Colonic mucosa (tissue), 4 donors: ENCODE measurements at places on chromosomes 4 and X. TPM values are rescaled to one million over a fixed set of nuclear protein-coding genes. Genes with fewer than 3 reads are reported as not detected.
A peak's percentile ranks its signal among the peaks of the same experiment; 100 is the strongest.

MCF2 gene
- total RNA-seq: not detected

HERC5 gene
- 0.79 TPM for total RNA-seq

IGSF1 gene
- 0.10 TPM for total RNA-seq

FGF13 gene
- 1.6 TPM for total RNA-seq

CHST7 gene
- total RNA-seq: 1.8 TPM

GAGE13 gene
- total RNA-seq: not detected

GRCh38 chrX:15854080-15854655 is 445 bp downstream of the AP1S2 start:
- peak overlapping the region; percentile 79 for H3K4me3 ChIP-seq
- H3K36me3 ChIP-seq: no peaks in the 10 kb centered on the region
- no peaks in the 10 kb centered on the region for H3K27me3 ChIP-seq
- peaks cover 4% of the 10 kb centered on the region for H3K4me1 ChIP-seq
- peak overlapping the region; percentile 90 for H3K27ac ChIP-seq

CCDC149 gene
- total RNA-seq: 13.3 TPM

- H3K36me3 ChIP-seq: no peaks in the 10 kb centered on the region
- no peak overlapping the region for H3K4me3 ChIP-seq
- no peak overlapping the region for H3K27ac ChIP-seq
- no peaks in the 10 kb centered on the region for H3K27me3 ChIP-seq
- DNase-seq: no peak
Observed at GRCh38 chr4:55087009-55087912, 38.1 kb downstream of the KDR start.

DNA sequence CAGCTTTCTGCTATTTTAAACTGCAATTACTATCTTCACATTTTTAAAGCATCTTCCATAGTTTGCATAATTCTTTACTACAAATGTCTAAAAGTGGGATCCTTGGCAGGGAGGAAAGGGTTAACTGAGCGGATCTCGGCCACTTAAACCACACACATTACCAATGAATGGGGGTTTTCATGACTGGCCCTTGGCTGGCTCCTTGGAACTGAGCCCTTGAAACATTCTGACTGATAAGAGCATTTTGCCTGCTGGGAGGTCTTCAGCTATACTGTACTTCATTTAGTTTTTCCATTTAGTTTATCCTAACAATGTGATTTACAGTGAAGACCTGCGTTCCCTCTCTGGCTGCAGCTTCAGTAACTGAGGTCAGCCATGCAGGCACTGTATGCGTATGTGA is 31.7 kb upstream of the MFAP3L start:
- H3K36me3 ChIP-seq: no peaks in the 10 kb centered on the region
- no peak overlapping the region for H3K27ac ChIP-seq
- H3K27me3 ChIP-seq: no peaks in the 10 kb centered on the region
- no peaks in the 10 kb centered on the region for H3K4me1 ChIP-seq
- no peak for DNase-seq

SPANXA2 gene
- total RNA-seq: not detected

DNA sequence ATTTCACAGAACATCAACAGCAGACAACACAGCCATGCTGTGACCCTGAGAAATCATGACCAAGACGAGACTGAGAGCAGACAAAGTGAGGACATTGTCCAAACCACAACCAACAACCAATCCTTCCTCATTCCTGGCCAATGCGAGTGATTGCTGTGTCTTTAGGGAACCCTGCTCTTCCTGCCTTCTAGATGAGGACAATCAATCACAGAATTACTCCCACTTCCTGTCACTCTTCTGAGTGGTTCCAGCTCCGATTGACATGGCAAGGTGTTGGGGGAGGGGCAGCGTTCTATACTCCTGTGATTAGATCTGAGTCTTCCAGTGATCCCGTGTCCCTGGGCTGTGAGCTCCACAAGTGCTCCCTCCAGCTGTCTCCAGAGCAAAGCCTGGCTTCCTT is 227.8 kb downstream of the STIM2 start:
- H3K36me3 ChIP-seq: no peaks in the 10 kb centered on the region
- no peak for DNase-seq
- H3K27ac ChIP-seq: no peak overlapping the region
- H3K4me3 ChIP-seq: no peak overlapping the region

- H3K36me3 ChIP-seq: no peaks in the 10 kb centered on the region
- no peaks in the 10 kb centered on the region for H3K4me1 ChIP-seq
- DNase-seq: no peak
- H3K4me3 ChIP-seq: no peak overlapping the region
- H3K27ac ChIP-seq: no peak overlapping the region
Observed at GRCh38 chr4:154485127-154485773, 6.3 kb downstream of the DCHS2 start.

GRCh38 chr4:38846015-38846414 is 10.6 kb downstream of the TLR6 start:
- no peak overlapping the region for H3K4me3 ChIP-seq
- H3K27ac ChIP-seq: no peak overlapping the region
- no peaks in the 10 kb centered on the region for H3K4me1 ChIP-seq
- H3K36me3 ChIP-seq: no peaks in the 10 kb centered on the region
- H3K27me3 ChIP-seq: no peaks in the 10 kb centered on the region
- no peak for DNase-seq

GRCh38 chr4:2248044-2248780 is 6.3 kb upstream of the HAUS3 start:
- DNase-seq: no peak
- no peak overlapping the region for H3K4me3 ChIP-seq
- peaks cover 10% of the 10 kb centered on the region for H3K4me1 ChIP-seq
- no peak overlapping the region for H3K27ac ChIP-seq
- no peaks in the 10 kb centered on the region for H3K27me3 ChIP-seq

DNA sequence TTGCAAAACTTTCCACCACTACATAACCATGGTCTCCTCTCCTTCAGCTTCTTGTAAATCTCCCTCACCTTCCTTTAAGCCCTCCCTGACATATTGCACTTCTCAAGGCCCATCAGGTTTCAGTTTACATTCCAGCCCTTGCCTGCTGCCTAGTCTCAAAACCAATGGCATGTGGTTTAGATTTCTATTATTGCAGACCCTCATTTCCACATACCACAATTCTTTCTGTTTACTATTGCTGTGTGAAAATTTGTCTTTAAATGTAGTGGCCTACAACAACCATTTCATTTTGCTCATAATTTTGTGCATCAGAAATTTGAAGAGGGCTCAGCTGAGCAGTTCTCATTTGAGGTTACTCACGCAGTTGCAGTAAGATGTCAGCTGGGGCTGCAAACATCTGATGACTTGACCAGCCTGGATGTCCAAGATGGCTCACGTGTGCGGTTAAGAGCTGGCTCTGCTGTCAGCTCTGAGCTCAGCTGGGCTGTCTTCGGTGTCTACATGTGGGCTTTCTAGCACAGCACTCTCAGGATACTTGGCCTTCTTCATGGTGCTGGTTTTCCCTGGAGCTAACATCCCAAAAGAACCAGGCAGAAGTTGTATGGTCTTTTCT is 29.9 kb upstream of the SOD3 start:
- DNase-seq: no peak
- no peaks in the 10 kb centered on the region for H3K27me3 ChIP-seq
- no peak overlapping the region for H3K27ac ChIP-seq
- H3K4me1 ChIP-seq: no peaks in the 10 kb centered on the region
